ENCODE measurements at places on chromosomes 2 and 18. TPM values are rescaled to one million over a fixed set of nuclear protein-coding genes. Genes with fewer than 3 reads are reported as not detected.

FHOD3 gene
- 317 TPM for total RNA-seq

GRCh38 chr2:122063716-122064115, 308.3 kb downstream of the TSN start:
- DNase-seq: no peak

- DNase-seq: no peak
Observed at GRCh38 chr2:167748536-167748935, 498.9 kb downstream of the STK39 start.

DNA sequence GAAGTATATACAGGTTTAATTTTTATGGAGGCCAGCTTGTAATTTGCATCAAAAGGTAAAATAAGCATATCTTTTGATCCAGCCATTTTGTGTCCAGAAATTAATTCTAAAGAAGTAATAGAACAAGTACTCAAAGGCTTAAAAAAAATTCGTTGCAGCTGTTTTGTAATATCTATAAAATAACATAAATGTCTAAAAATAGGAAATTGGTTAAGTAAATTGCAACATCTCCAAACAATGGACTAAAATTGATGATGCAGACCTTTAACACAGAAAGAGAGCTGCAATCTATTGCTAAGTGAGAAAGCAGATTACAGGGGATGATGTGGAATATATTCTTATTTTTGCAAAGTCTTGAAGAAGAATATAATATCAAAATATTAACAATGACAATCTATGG, 19.4 kb downstream of the AAK1 start:
- no peak for DNase-seq

All from Right ventricle myocardium superior (tissue), 1 donor.